ENCODE measurements at places on chromosomes 2 and 18.

- no peak for DNase-seq
Measured at GRCh38 chr18:8930990-8931616, 171.4 kb upstream of the NDUFV2 start.

- no peak for DNase-seq
Measured at GRCh38 chr2:42960002-42960841, 167.8 kb upstream of the HAAO start.

DNA sequence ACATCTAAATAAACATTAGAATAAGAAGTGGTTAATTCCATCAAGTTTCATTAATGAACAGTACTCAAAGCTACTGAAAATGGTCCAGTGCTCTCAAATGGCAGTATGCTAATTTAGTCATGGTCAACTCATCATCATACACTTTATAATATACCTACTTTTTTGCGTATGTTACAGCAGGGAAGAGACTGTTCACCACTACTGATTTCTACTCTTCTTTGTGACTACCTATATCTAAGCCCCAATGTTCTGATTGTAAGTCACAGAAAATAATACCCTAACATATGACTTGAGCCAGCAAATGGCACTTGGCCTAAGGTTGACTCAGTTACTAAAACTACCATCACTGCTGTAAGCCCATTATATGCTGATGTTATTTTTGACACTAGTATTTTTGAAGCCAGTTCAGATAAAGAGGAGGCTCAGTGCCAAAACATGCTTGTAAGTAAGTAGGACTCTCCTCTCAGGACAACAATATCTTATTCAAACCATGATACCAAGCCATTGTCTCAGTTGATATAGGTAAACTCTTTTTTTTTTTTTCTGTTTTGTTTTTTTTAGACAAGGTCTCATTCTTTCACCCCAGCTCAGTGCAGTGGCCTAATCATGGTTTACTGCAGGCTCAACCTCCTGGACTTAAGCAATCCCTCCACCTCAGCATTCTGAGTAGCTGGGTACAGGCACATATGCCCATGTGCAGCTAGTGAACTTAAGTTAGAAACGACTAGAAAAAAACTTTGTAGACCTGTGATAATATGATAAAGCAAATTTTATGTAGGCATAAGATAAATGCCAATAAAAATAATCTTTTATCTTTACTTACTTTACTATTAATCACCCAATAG is 266.9 kb downstream of the ZNF385B start:
- no peak for DNase-seq

DNA sequence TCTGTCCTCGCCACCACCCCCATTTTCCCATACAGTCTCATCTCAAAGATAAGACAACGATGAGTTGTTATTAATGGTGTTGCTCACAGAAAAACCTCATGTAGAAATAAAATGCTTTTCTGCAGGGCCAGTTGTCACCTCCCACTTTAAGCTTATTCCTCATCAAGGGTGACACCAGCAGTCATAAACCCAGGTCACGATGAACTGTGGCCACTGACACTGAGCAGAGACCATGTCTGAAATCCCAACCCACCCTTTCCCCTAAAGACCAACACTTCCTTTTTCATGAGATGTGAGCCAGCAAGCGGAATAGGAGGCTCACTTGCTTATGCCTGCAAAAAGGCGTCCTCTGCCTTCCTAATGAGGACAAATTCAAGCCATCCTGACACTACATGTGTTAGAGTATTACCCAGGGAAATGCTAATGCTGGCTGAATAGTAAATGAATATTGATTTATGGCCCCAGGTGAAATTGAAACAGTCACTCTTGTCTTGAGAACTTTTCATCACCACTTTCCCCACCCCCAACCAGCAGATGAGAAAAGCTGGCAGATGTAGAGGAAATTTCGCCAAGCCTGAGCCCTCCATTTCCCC is 228.4 kb downstream of the MGAT5 start:
- no peak for DNase-seq

GRCh38 chr2:46173636-46174250 is 123.5 kb upstream of the EPAS1 start:
- no peak for DNase-seq

DNA sequence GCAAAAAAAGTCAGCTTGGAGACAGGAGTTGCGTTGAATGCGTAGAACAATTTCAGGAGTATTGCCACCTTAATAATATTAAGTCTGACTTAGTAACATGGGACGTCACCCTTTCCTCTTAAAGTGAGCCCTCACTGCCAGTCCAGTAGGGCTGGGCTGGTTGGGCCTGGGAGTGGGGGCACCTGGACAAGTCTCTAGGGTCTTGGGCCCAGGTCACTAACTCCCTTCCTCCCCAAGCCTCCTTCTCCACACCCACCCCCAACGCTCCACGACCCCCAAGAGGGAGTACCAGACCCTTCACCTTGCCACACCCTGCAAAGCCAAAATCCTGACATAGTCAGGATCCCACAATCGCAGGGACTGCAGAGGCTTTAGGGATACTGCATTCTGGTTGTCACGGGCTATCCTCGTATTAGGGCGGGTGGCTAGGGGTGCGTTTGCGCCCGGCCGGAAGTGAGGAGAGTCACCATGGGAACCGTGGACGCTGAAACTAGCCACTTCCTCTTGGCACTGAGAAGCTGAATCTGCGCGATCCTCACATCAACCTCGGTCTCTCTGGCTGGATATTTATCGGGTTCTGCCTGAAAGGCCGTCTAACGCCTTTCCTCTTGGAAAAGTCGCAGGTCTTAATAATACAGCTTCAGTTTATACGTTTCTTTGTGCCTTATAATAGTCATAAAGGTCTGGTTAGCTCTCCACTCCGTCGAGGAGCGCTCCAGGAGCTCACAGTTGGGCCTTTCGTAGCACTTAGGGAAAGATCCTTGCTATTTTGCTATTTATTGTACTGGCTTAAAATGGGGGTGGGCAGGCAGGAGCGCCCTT is 10.3 kb upstream of the CXXC1 start:
- no peak for DNase-seq

GRCh38 chr2:101293544-101293943 is 15.0 kb downstream of the RNF149 start:
- no peak for DNase-seq

Measured in stimulated activated CD4-positive, alpha-beta T cell treated with anti-CD3 and anti-CD28 coated beads, Interleukin-1b, Interleukin-23, amount 100 ng/mL, for 1 hour (primary cell).